ENCODE measurements at places on chromosomes 2 and 18. TPM values are rescaled to one million over a fixed set of nuclear protein-coding genes. Genes with fewer than 3 reads are reported as not detected.

DNA sequence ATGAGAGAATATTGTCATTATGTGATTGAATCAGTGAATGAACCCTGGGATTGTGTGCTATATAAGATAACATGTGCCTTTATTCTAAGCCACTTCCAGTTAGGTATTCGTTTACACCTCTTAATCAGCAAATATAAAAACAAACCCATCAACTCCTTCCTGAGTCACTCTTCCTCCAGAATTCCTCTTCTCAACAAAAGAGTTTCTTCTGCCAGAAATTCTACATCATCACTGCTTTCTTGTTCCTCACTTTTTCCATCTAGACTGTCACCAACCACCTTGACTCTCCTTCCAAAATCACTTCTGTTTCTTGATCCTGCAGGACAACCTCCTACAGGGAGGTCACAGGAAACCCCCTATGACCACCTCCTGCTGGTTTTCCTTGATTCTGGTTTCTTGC is 261.4 kb downstream of the CYP26B1 start:
- no peak for ATAC-seq

DNA sequence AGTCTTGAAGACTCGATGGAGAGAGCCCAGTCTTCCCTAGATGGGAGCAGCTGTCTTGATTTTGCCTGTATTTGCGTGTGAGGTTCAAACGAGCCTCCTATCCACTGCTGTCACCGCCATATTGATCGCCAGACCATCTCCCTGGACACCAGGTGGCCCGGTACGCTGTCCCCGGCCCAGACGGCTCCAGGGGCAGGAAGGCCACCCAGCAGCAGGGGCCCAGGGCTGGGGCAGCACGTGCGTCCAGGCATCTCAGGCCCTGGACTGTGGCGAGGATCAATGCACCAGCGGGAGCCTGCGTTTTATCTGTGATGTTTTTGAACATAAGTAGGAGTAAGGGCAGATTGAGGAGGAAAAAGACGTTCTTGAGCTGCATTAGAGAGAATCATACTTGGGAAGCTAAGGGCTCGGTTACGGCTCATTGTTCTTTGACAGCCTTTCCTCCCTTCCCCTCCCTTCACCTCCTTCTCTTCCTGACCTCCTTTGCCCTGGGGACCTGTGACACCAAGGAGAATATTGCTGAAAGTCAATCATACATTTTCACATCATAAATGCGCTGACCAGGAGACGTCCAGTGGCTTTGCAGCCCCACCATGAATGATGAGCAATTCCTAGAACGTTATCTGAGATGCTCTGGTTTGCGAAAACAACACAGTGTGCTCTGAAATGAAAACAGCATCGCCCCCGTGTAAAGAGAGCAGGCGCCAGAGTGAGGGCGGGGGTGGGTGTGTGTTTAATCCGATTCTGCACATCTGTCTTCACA is 711.2 kb upstream of the SALL3 start:
- ATAC-seq = no peak

DNA sequence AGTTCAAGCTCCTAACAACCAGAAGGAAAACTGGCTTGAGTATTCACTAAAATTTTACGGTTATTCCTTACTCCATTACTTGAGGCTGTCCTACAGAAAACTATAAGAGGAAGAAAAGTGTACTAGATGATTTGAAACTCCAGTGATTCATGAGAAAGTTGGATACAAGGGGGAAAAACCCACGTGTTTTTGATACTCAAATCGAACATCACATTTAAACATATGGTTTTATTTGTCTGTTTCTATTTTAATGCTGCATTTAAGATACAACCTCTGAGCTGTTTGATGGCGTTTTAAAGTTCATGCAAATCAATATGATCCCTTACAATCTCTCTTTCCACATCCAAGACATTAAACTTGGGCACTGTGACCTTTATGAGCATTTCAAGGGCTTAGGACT is 125.1 kb upstream of the LMAN1 start:
- no peak for ATAC-seq

DNA sequence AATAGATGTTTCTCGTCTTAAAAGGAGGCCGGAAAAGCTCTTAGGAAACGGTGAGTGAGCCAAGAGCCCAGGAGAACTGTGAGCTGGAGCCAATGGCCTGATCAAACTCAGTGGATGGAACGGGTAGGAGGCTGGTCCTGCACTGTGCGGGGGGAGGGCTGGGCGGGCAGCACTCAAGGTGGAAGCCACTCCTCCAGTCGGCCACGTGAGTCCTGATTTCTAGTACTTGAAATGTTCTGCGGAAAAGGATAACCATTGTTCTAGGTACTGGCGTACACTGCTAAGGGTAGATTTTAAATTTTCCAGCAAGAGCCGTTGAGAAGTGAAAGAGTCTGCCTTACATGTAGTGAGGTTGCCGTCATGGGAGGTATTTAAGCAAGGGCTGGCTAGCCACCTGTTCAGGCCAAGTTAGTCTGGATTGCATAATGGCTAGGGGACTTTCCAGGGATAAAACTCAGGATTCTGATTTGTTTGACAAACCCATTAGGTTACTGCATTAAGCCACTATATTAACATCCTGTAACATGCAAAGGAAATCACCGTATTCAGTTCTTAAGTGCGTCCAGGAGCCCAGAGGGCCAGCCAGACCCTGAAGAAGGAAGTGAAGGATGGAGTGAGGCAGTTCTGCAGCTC is 51.3 kb upstream of the ODC1 start:
- no peak for ATAC-seq

CREG2 gene
- 2.3 TPM for total RNA-seq

BOLL gene
- total RNA-seq = not detected
